ENCODE measurements at places on chromosomes 2 and 18.

GRCh38 chr2:9107168-9108025 lies 99.2 kb upstream of the ASAP2 start:
- no peak for DNase-seq

- DNase-seq, result no peak
Measured at GRCh38 chr2:29601321-29601720, 320.1 kb downstream of the ALK start.

DNA sequence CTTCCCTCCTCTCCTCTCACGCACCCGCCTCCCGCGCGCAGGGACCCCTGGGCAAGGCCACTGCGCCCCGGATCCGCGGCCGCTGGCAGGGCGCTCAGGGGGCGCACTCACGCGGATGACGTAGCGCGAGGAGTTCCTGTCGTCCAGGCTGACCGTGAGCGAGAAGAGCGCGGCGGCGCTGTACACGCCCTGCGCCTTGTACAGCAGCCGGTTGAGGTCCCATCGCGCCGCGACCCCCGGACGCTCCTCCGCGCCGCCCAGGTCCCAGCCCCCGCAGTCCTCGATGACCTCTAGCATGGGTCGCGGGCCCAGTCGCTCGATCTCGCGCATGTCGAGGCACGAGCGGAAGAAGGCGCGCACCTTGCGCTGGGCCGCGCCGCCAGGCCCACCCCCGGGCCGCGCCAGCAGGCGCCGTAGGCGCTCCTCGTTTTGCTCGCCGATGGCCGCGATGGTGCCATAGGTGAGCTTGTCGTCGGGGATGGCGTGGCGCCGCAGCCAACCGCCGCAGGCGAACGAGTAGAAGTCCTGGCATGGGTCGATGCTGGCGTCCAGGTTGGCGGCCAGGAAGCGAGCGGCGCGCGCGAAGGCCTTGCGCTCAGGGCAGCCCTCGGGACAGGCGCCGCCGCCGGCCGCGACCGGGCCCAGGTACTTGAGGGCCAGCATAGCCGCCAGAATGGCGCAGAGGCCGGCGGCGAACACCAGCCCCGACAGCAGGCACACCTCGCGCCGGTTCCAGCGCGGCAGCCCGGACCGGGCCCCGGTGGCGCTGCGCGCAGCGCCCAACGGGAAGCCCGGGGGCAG lies 1.7 kb downstream of the ECEL1 start:
- DNase-seq, result no peak

DNA sequence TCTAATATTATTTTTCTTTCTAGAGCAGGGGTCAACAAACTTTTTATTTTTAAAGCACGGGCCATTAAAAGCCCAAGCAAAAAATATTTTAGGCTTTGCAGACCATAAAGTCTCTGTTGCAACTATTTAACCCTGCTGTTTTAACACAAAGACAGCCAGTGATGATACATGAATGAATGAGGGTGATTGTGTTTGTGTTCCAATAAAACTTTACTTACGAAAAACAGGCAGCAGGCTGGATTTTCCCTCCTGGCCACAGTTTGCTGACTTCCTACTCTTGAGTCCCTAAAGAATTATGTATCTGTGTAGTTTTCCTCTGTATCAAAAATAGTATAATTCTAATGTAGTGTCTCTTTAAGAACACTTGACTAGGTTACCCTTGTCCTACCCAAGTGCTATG lies 402.0 kb downstream of the ADCYAP1 start:
- no peak for DNase-seq

- DNase-seq, result no peak
Measured at GRCh38 chr2:239114119-239114581, 266.3 kb downstream of the TWIST2 start.

- no peak for DNase-seq
Measured at GRCh38 chr18:21361307-21361880, 119.4 kb downstream of the GREB1L start.

- no peak for DNase-seq
Measured at GRCh38 chr2:30708491-30709290, 98.6 kb downstream of the CAPN13 start.

DNA sequence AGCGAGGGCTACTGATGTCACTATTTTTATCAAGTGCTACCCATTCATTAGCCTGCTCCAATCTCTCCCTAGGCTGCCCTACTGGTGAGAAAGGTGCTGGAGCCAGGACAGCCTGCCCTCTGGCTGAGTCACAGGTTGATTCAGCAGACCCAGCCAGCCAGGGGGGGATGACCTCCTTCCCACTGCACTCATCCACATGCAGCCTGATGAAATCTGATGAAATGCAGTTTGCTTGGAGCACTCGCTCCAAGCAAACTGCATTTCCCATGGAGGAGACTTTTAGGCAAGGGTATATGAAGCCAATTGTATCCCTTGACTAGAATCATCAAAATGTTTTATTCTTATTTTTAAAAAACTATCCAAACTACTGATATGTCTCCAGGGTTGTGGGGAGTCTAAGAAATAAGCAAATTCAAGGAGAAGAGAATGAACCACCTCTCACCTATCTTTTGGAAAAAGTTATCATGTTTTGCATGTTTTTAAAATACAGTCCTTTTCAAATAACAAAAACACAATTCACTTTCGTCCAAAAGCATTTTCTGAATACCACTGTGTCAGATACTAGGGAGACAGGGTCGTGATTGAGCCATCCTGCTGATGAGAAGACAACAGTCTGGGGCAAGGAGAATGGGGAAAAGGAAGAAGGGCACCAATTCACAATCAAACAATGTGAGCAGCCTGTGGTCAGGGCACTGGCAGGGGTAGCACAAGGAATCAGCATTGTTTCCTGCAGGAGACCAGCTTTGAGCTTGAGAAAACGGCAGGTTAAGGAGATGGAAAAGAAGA lies 128.3 kb downstream of the AFF3 start:
- DNase-seq, result no peak

DNA sequence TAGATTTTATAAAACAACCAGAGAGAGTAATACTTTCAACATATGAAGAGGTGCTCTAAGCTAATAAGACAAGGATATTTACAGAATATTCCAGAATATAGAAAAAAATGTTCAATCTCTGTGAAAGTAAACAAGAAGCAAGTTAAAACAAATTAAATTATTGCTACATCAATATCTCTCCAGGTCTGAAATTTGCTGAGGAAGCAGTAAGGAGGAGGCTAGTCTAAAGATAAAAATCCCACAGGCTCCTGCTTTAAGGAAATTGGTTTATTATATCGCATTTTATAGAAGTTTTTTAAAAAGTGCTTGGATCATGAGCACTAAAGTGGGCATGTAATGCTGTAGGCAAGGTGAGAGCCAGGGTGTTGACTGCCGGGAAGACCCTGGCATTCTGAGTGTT lies 39.7 kb upstream of the ASB18 start:
- no peak for DNase-seq

GRCh38 chr2:144703852-144704708 lies 184.2 kb upstream of the ZEB2 start:
- no peak for DNase-seq

GRCh38 chr2:234171666-234172065 lies 121.2 kb downstream of the SPP2 start:
- no peak for DNase-seq

DNA sequence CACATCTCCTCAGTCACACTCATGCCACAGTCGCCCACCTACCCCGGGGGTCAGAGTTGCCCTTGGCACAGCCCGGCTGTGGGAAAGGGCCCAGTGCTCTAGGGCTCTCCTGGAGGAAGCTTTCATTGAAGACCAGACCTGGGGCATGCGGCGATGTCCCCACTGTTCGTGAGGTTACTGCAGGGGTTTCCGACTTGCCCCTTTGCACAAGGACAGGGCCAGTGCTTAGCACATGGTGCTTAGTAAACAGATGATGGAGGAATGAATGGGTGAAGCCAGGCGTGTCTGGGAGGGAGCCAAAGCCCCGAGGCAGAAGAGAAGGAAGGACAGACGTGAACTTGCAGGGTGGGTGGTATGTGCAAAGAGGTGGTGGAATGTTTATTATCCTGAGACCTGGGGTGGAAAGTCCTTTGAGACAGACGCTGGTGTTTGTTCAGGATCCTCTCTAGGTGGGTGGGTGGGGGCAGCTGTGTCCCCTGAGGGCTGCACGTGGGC lies 205.9 kb upstream of the ARL4C start:
- no peak for DNase-seq

DNA sequence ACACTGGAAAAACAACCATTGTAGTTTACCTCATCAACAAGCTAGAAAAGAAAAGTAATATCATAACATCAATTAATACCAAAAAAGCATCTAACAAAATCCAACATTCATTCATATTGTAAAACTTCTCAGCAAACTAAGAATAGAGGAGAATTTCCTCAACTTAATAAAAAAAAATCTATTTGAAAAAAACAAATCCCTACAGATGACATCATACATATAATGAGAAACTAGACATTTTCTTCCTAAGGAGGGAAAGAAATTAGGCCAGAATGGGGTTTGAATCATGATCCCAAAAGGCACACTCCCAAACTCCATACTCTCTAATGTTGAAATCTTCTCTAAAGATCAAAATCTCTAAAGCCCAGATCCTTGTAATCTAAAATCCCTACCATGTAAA lies 460.0 kb downstream of the IRS1 start:
- no peak for DNase-seq

GRCh38 chr2:8573942-8574195 lies 108.0 kb upstream of the ID2 start:
- no peak for DNase-seq

DNA sequence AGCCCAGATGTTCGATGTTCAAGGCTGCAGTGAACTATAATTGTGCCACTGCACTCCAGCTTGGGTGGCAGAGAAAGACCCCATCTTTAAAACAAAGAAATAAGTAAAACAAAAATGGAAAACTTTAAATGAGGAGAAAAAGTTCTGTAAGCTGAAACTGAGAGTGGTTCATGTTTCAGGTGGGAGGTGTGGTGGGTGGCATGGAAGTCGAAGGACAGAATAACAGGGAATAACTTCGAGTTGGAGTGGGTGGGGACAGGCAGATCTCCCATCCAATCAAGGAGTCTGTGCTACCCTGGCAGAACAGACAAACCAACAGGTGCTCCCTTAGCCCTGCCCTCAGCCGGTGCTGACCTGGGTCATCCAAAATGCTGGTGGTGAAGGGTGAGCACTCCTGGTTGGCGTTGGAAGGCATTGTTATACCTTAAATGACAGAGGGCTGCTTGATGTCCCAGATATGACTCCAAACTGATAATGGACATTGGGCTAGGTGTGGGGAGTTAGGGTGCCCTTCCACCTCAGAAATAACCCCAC lies 328.4 kb downstream of the DYSF start:
- no peak for DNase-seq

GRCh38 chr2:161415034-161415986 lies 787 bp upstream of the TBR1 start:
- DNase-seq, result no peak

DNA sequence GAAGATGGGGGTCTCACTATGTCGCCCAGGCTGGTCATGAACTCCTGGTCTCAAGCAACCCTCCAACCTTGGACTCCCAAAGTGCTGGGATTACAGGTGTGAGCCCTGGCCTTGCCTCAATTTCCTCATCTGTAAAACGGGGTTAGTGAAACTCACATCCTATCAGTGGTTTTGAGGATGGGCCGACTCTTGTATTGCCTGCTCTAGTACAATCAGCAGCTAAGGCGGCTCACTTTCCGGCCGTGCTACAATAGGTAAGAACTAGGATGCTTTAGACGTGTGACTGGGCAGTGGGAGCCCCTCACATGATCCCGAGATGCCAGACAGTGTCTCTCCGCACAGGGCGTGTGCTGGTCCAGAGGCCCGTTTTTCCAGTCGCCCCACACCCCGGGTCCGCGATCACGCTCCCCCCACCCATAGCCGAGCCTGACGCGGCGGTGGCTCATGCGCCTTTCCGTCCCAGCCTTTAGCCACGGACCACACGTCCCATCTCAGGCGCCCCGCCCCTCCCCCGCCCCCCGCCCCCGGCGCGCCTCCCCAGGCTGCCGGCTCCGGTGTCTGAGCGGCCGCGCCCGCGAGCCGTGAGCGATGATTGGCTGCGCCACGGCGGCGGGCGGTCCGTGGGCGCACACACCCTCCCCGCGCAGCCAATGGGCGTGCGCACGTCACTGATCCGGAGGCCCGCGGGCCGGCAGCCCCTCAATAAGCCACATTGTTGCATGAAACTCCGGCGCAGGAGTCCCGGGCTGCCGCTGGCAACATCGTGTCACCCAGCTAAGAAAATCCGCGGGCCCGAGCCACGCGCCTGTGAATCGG lies at the start of gene HK2:
Gene HK2 (plus strand): TSS at position 710 of the 816 bp plus-strand sequence. CDS start 454 bp downstream, outside the sequence.
- no peak for DNase-seq

- DNase-seq, result no peak
Measured at GRCh38 chr2:198144660-198145059, 340.3 kb downstream of the PLCL1 start.

- DNase-seq, result no peak
Measured at GRCh38 chr2:119201815-119202214, 21.8 kb upstream of the STEAP3 start.

DNA sequence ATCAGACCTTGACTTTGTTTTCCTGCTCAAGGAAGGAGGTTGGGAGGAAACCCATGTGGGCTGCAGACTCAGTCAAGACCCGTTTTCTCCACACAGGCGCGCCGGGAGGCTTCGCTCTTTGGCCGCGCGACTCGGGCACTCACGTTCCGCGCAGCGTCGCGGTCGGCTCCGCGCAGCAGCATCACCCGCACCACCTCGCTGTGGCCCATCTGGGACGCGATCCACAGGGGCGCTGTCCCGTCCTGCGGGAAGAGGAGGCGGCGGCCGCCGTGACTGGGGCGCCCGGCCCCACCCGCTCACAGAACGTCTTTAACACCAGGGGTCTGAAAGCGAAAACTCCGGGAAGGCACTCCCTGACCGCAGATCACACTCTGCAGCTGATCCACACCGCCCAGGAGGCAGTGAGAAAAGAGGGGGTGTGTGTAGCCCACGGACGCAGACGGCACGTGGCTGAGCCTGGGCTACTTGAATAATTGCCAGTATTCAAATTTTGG lies 33.1 kb upstream of the NPC1 start:
- no peak for DNase-seq

Measured in NCI-H1436 treated with DMSO at 0.1 percent for 48 hours (cell line).